A549 (cell line): ENCODE measurements at places on chromosomes 16 and 17.
A peak's percentile ranks its signal among the peaks of the same experiment; 100 is the strongest.

- no peak for DNase-seq
These were observed 87.7 kb downstream of the UTP18 start for GRCh38 chr17:51347851-51348584.

DNA sequence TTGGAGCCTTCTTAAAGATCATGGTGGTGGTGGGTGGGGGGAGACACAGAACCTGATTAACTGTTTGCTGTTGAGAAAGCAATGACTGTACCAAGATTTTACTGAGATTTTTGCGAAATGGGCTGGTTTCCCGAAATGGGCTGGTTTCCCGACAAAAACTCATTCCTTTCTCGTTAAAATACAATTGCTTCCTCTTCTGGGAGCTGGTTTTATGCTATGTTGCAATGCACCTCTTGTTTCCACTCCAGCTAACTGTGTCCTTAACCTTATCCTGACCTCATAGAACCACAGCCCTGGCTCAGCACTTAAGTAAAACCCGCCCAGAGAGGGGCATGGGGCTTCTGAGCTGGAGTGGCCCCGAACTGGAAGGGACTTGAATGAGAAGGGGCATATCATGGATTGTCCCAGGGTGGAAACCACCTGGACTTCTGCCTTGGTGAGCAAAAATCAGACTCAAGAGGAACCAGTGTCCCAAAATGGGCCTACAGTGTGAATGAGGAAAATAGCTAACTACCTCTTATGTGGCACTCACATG lies 20.9 kb downstream of the FAM20A start:
- no peak for DNase-seq

DNA sequence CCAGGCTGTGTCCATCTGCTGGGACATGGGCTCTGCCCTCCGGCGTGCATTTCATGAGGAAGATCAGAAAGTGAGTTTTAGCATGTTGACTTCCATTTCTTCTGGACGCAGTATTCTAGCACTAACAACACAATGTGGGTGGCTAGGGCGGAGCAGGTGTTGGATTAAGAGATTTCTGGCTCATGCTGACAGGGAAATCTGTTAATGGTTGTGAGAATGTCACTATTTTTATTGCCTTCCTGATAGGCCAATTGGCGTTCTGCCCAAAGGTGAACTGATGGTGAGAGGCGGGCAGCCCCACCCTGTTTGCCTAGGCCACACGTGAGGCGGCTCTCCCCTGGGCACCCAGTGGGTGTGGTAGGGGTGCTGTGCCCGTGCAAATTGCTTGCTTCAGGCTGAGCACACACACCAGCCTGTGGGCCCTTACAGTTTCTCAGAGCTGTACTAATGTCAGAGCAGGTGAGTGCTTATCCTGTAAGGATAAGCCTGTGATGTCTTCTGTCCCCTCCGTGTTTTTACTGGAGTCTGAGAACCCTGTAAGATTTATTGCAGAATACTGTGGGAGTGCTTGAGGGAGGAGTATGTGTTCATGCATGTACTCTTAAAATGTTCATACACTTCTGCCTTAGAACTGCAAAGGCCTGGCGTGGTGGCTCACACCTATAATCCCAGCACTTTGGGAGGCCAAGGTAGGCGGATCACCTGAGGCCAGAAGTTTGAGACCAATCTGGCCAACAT lies 30.9 kb downstream of the PGS1 start:
- peak; percentile 53 for DNase-seq

DNA sequence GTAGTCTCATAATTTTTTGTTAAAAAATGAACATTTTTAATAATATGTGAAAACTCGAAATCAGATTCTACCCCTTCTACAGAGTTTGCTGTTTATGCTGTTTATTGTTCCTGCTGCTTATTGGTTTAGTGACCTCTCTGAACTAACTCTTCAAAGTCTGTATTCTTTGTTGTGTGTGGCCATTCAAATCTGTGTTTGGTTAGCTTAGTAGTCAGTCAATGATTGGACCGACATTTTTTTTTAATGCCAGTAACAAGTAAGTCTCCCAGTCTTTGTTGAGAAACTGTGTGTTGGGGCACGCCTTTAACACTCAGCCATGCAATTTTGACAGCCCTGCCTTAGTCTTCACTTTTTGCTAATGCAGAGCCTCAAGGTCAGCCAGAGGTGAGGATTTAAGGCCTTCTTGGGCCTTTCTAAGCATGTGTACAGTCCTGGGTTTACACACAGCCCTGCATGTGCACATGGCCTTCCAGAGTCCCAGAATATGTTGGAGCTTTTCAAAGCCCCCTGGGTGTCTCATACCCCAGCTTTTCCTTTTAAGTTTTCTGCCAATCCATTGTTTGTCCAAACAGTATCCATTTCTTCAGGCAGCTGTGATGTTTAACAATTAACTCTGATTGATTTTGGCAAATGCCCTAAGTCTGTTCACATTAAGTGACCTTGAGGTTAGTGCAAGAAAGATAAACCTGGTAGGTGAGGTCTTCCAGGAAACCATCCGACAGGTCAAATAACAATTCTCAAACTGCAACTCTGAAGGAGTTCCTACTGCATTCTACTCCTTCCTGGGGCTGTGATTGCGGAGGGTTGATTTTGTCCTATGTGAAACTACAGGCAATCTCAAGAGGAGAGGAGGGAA lies 389.3 kb downstream of the PMP22 start:
- DNase-seq, result no peak

DNA sequence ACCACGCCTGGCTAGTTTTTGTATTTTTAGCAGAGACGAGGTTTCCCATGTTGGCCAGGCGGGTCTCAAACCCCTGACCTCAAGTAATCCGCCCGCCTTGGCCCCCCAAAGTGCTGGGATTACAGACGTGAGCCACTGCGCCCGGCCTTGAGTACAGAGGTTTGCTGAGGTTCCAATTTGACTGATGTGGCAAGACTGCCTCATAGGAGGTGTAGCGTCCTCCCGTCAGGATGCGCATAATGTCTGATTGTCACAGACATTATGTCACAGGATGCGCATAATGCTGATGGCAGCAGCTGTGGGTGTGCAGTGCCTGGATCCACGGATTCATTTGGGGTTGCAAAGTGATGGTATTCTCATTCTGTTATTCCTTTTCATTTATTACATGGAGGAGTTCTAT lies 45.2 kb downstream of the HAPSTR1 start:
- DNase-seq, result no peak

DNA sequence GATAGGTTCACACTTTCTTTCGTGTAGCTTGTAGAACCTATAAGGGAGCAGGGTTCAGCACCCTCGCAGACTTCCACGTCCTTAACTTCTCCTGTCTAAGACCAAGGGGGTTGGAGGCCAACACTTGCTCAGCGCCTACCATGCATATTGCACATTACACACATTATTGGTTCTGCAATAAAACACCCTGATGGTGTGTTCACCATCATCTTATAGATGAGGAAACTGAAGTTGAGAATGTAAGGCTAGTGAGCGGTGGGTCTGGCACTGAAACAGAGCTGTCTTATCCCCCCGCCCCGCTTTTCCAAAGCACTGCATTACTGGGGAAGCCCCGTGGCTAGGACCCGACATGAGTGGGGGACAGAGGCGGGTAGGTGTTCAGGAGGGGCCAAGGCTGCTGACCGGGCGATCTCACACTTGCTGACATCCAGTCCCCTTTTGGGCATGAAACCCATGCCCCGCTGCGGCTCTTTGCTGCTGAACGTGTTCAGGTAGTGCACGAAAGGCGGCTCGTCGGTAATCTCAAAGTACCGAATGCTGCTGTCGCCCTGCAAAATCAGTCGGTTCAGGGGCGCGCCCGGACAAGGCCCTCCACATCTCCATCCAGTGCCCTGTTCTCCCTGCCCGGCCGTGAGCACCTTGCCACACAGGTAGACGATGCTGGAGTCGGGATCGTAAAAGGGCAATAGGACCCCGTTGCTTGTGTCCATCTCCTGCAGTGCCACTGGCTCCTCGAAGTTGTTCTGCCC lies 6.2 kb downstream of the CORO6 start:
- no peak for DNase-seq

DNA sequence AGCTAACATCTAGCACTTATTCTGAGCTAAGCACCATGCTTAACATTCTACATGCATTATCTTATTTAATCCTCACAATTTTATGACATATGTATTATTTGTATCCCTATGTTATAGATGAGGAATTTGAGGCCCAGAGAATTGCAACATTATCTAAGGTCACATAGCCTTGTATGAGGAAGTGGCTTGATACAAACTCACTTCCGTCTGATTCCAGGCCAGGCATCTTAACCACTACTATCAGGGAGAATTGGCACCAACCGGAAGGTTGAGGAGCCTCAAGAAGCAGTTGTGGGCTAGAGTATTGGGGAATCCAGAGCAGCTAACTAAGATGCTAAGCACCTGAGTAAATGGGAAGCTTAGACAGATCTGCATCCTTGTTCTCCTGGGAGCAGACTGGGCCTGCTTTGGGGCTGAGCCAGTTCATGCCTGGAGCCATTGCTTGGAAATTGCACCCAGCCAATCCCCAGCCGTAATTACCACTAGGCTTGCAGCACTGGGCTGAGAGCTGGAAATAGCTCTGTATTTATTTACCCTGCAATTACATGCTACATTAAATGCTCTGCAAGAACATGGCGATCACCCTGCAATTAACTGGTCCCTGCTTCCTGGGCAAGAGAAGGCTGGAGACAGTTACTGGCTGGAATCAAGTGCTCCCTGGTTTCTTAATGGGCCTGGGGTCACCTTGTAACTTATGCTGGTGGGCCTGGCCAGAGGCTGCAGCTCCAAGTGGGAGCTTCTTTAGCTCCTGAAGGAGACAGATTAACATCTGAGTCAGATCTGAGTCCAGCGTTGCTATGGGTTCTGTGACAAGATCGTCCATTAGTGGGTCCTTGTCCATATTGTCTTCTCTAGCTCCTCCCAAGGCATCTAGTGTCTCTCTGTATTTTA lies 273.1 kb upstream of the CCL2 start:
- DNase-seq, result no peak

DNA sequence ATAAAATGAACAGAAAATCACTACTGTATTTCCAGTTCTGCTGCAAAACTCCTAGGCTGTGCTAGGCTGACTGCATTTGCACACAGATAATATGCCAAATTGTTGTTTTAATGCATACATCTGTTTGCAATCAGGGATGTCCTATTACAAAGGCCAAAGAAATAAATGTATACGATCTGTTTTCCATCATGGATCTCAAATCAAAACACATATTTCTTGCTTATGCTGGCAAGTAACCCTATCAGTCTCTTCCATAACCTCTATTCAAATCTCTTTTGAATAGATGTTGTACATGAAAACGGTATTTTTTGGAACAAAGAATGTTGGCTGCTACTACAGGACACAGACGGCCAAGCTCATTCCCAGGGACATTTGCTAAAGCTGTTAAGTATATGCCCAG lies 56.6 kb downstream of the DUSP14 start:
- DNase-seq, result no peak

DNA sequence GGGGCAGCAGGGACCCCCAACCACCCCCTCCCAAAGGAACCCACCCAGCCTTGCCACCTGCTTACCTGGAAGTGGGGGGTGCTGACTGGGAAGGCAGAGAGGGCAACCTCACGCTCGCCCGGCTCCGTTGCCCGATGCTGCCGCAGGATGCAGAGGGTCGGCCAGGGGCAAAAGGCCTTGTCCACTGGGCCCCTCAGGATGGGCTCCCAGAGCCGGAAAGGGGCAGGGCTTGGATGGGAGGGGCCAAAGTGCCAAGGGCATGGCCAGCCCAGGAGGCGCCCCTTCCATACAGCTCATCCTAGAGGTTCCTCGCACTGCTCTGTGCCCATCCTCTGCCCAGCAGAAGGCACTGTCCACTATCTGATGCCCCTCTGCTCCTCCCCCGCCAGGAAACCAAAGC lies 59.4 kb downstream of the SRCIN1 start:
- DNase-seq, result no peak
